ENCODE measurements at places on chromosomes 13 and 19.
A peak's percentile ranks its signal among the peaks of the same experiment; 100 is the strongest.

GRCh38 chr19:5337708-5338655, 2.6 kb downstream of the PTPRS start:
- DNase-seq = no peak
- H3K4me1 ChIP-seq = no peaks in the 10 kb centered on the region
- H3K4me3 ChIP-seq = no peak overlapping the region
- H3K27me3 ChIP-seq = no peaks in the 10 kb centered on the region
- H3K36me3 ChIP-seq = no peaks in the 10 kb centered on the region

DNA sequence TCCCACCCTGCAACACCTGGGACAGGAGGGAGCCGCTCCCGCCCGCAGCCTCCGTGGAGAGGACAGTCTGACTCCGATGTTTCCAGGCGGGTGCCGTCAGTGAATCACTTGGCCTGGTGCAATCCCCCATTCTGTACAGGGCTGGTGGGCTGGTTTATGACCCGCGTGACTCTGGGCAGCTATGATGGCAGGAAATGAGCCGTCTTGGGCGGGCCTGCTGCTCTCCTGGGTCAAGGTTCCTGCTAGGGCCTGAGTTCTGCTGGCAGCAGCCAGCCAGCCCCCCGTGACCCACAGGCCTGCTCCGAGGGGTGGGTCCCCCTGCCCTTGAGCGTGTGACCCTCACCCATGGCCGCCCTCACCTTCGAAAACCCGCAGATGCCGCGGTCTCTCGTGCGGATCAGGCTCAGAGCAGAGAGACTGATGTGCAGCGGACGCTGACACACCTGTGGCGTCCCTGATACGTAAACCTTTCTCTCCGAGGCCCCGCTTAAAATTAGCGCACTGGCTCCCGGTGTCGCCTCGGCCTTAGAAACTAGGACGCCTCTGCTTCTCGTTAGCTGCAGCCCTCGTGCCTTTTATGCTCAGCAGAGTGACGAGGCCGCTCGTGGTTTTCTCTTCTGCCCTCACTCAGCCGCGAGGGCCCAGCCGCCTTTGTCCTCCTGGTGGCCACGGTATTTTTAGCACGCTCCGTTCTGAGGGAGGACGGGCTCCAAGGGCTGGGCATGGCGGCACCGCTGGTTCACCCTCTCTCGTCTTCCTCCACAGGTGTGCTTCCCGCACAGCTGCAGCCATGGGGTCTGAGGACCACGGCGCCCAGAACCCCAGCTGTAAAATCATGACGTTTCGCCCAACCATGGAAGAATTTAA, 63.4 kb downstream of the KDM4B start:
- DNase-seq = no peak
- no peaks in the 10 kb centered on the region for H3K4me1 ChIP-seq
- no peaks in the 10 kb centered on the region for H3K27me3 ChIP-seq
- no peaks in the 10 kb centered on the region for H3K36me3 ChIP-seq
- H3K4me3 ChIP-seq = no peak overlapping the region
- no peak overlapping the region for H3K27ac ChIP-seq

GRCh38 chr13:59750860-59751259, 412.9 kb downstream of the DIAPH3 start:
- no peaks in the 10 kb centered on the region for H3K27me3 ChIP-seq
- H3K36me3 ChIP-seq = no peaks in the 10 kb centered on the region
- no peak overlapping the region for H3K27ac ChIP-seq
- no peak overlapping the region for H3K4me3 ChIP-seq

DNA sequence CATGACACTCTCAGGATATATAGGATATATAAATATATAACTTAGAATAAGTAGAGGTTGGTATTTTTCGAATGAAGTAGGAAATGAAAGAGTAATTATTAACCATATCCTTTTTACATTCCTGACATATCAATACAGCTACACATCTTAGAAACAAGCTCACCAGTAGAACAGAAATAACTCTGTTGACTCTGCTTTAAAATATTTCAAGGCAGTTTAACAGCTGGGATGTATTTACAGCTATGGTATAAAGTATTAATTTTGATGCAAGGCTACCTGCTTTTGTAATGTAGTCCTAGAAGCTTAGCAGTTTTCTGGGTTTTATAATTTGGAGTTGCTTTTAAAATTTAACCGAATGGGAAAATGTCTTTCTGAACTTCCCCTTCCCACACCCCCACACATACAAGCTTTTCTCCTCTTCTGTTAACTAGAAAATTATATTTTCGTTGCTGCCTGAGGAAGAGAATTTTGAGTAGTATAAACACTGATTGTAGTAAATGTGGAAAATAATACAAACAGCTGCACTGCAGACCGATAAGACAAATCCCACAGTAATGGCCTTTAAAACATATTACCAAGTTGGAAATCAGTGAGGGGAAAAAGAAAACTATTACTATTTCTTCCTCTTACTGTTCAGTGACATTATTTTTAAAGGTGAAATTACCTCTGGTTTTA, 147.7 kb downstream of the GGACT start:
- H3K4me3 ChIP-seq = no peak overlapping the region
- no peaks in the 10 kb centered on the region for H3K27me3 ChIP-seq
- H3K27ac ChIP-seq = no peak overlapping the region
- no peak for DNase-seq
- H3K36me3 ChIP-seq = no peaks in the 10 kb centered on the region
- no peaks in the 10 kb centered on the region for H3K4me1 ChIP-seq

DNA sequence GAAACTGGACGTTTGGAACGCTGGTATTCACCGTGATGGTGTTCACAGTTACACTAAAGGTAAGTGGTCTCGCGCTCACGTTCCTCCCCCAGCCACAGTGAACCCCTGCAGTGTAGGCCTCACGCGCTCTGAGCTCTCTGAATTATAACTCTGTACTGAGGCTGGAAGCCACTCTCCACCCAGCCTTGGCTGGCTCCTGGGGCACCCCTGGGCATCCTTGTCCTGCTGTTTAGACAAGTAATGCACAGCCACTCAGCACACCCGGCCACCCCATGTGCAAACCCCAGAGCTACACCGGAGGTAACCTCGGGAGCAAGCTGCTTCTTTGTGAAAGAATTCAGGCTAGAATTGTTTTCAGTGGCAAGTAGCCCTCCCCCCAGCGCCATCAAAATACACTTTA, 97.3 kb upstream of the MCF2L start:
- H3K4me3 ChIP-seq = no peak overlapping the region
- H3K27me3 ChIP-seq = no peaks in the 10 kb centered on the region
- no peak overlapping the region for H3K27ac ChIP-seq
- peak; percentile 60 for DNase-seq

DNA sequence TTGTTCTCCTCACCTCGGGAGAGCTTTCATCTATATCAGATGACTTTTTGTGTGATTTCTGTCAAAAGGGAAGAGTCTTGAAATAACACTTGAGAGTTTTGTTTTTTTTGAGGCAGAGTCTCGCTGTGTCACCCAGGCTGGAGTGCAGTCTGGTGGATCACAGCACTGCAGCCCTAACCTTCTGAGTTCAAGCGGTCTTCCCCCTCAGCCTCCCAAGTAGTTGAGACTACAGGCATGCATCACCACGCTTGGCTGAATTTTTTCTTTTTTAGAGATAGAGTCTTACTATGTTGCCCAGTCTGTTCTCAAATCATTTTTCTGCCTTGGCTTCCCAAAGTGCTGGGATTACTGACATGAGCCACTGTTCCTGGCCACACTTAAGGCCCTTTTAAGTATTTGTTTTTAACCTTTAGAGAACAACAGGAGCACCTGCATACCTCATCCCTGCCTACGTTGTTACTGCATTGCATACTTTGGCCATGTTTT, 11.4 kb downstream of the NDFIP2 start:
- DNase-seq = no peak
- H3K4me3 ChIP-seq = no peak overlapping the region
- H3K27ac ChIP-seq = no peak overlapping the region
- H3K36me3 ChIP-seq = no peaks in the 10 kb centered on the region

Data from aorta (tissue), 5 donors.